Stomach (tissue), 19 donors: ENCODE measurements at places on chromosomes 1 and 21. TPM values are rescaled to one million over a fixed set of nuclear protein-coding genes. Genes with fewer than 3 reads are reported as not detected.

The PGLYRP3 gene
- total RNA-seq: not detected

The CD5L gene
- 1.8 TPM for total RNA-seq

The MYOG gene
- total RNA-seq: not detected

The CYP4A11 gene
- 2.2 TPM for total RNA-seq

The ALDH4A1 gene
- total RNA-seq: 3.5 TPM

The DIO1 gene
- not detected for total RNA-seq

The CLCA2 gene
- total RNA-seq: not detected

The L1TD1 gene
- total RNA-seq: 10.1 TPM

The LRRC39 gene
- not detected for total RNA-seq

The MUTYH gene
- 11.6 TPM for total RNA-seq

The FCGR3A gene
- 13.5 TPM for total RNA-seq

The PTGER3 gene
- total RNA-seq: 44.3 TPM

The CFHR4 gene
- total RNA-seq: not detected
